ENCODE measurements at places on chromosomes 5 and 9.

DNA sequence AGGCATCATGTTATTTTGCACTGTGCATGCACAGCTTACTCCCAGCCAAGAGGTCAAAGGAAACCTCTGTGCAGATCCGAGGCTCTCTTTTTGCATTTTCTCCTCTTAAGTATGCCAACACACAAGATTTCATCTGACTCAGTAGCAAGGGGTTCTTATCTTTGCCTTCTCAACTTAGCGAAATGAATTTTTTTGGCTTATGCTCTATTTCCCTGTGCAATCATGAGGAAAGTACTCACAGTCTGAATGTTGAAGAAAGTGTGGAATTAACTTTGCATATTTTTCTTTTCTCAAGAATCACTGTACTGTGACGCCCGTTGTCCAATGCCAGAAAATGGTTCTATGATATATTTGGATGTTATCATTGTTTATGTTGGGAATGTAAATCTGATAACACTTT is 173.5 kb upstream of the FBXL7 start:
- no peak for DNase-seq

GRCh38 chr9:108069991-108070390 is 580.4 kb upstream of the KLF4 start:
- DNase-seq, result no peak

GRCh38 chr9:69207503-69207902 is 33.4 kb downstream of the TJP2 start:
- DNase-seq, result no peak

GRCh38 chr5:64869419-64869818 is 100.7 kb downstream of the CWC27 start:
- DNase-seq, result no peak

DNA sequence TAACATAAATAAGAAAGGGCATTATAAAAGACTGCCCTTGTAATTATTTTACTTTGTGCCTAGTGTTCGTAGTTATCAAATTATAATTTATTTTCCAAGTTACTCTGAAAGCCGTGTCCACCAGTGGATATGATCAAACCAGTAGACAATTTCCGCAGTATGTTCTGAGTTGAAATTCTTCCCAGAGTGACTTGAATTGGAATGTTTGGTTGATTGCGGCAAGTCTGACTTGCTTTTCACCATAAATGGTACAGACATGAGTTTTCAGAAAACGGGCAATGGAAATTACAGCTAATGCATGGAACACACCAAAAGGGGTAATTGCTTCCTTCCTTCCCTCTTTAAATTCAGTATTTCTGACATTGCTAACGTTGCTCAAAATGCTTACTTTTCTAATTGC is 56.6 kb downstream of the CHSY3 start:
- no peak for DNase-seq

GRCh38 chr5:116371431-116371830 is 203.2 kb downstream of the SEMA6A start:
- no peak for DNase-seq

DNA sequence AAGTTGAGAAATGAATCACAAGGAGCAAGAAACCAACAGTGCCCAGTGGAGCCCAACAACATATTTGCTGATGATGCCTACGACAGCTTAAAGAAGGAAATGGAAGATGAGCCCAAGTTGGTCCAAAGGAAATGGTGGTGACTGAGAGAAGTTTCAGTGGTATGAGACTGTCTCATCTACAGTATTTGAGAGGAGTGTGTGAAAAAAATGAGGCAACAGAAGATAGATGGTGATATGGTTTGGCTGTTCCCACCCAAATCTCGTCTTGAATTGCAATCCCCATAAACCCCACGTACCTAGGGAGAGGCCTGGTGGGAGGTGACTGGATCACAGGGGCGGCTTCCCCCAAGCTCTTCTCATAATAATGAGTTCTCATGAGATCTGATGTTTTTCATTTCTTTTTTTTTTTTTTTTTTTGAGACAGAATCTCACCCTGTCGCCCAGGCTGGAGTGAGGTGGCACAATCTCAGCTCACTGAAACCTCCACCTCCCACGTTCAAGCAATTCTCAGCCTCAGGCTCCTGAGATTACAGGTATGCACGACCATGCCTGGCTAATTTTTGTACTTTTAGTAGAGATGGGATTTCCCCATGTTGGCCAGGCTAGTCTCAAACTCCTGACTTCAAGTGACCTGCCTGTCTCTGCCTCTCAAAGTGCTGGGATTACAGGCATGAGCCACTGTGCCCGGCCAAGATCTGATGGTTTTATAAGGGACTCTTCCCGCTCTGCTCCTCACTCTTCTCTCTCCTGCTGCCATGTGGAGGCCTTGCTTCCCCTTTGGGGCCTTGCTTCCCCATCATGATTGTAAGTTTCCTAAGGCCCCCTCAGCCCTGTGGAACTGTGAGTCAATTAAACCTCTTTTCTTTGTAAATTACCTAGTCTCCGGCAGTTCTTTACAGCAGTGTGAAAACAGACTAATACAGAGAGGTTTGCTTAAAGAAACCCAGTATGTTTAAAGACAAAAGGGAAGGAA is 30.2 kb downstream of the EFCAB9 start:
- no peak for DNase-seq

- no peak for DNase-seq
Measured at GRCh38 chr5:62661126-62661525, 82.5 kb downstream of the LRRC70 start.

- no peak for DNase-seq
Measured at GRCh38 chr5:132258102-132259068, 889 bp downstream of the PDLIM4 start.

DNA sequence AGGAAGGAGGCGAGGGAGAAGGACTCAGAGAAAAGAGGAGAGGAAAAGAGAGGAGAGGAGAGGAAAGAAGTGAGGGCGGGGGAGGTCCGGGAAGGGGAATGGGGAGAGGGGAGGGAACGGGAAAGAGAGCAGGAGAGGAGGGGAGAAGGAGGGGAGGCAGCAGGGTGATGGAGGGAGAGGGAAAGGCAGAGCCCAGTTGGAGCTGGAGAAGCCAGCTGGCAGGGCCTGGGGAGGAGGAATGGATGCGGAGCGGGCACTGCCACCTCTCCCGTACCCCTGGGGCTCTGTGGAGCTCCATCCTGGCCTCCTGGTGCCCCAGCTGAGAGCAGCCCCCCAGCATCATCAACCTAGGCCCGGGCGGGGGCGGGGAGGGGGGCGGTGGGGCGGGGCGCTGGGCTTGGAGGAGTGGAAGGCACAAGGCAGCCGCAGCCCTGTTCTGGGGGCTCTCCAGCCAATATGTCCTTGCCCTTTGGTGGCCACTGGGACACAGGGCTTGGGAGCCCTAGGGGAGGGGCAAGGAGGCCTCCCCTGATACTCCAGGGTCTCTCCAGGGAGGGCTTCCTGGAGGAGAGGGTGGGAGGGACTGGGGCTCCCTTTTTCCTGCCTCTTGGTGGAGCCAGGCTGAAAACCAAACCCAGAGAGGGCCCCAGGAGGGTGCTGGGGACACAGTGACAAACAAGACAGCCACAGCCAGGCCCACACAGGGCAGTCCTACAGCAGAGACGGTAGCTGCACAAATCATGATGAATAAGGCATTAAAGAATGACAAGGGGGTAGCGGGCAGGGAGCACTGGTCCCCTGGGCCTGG is 123.7 kb downstream of the C9orf50 start:
- no peak for DNase-seq

DNA sequence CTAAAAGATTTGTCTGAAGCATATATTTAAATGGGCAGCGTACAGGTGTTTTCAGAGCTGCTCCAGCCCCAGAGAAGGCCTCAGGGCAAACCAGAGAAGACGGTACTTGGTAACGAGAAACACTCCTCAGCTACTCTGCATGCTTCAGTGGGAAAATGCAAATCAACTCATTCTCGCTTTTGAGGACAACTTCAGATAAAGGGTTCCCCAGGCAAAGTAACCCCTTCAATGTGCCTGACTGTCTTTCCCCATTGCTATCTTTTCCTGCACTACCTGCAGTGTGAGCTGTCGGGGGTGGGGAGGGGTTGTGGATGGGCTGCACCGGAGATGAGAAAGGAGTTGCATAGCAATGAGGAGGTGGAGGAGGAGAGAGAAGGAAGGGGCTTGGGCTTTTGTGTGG is 339.7 kb upstream of the CLINT1 start:
- no peak for DNase-seq

- peak; percentile 10 for DNase-seq
Measured at GRCh38 chr9:113918697-113919350, 42.7 kb downstream of the ZNF618 start.

DNA sequence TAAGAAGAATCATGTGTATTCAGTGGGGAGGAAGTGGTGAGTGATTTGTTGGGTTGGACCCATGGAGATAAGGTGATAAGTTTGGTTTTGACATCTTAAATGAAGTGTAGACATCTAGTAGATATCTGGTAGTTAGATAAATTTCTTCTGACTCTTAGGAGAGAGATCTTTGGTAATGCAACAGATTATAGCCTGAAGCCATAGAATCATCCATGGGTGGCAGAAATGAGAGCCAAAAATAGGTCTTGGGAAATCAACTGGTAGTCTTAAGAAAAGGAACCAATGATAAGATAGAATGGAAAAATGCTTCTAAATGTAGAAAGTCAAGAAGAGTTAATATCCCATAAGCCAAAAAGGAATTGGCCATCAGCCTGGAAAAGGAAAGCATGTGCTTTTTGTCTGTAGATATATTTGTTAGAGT is 532.7 kb upstream of the GRAMD2B start:
- DNase-seq, result no peak

GRCh38 chr5:15483351-15484097 is 16.5 kb upstream of the FBXL7 start:
- DNase-seq, result no peak

DNA sequence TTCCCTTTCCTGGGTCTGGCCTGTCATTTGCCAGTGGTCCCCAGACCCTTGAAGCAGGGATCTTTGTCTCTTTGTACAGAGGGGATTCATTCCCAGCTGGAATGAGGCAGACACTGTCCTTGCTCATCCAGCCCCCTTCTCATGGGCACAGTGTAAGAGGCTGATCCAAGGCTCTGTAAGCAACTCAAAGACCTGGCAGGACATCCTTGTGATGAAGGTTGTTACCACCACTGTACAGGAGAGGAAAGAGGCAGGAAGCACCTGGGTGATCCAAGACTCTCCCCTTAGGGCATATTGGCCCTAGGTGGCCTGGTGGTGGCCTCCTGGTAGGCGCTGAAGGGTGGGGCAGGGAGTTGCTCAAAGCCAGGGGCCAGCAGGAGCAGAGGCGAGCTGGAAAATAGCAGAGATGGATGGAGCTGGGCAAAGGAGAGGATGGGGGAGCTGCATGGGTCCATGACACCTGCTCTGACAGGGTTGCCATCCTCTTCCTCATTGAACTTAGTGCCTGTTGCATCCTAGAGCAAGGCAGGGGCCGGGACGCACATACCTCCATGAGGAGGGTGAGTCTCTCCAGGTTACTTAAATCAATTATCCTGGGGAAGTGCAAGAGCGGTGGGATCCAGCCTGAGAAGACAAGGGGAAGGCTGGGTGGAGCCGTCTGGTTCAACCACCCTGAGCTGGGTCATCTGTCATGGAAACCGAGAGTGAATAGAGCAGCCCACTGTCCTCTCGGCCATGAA is 9.8 kb upstream of the GADD45G start:
- DNase-seq, result no peak

DNA sequence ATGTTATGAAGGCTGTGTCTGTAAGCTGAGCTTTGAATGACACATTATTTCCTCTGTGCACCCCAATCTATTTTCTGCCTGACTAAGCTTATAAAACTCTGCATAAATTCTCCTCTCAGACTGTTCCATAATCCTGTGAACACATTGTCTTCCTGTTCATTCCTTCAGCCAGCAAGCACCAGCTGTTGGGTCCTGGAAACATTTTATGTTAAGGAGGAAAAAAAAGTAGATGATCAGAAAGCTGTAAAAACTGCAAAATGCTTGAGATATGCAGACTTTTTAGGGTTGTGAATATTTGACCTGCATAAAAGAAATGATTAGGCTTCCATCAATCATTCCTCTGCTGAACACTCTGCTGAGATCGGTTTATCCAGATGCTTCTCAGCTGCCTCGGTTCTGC is 1246.0 kb upstream of the DMAC1 start:
- no peak for DNase-seq

DNA sequence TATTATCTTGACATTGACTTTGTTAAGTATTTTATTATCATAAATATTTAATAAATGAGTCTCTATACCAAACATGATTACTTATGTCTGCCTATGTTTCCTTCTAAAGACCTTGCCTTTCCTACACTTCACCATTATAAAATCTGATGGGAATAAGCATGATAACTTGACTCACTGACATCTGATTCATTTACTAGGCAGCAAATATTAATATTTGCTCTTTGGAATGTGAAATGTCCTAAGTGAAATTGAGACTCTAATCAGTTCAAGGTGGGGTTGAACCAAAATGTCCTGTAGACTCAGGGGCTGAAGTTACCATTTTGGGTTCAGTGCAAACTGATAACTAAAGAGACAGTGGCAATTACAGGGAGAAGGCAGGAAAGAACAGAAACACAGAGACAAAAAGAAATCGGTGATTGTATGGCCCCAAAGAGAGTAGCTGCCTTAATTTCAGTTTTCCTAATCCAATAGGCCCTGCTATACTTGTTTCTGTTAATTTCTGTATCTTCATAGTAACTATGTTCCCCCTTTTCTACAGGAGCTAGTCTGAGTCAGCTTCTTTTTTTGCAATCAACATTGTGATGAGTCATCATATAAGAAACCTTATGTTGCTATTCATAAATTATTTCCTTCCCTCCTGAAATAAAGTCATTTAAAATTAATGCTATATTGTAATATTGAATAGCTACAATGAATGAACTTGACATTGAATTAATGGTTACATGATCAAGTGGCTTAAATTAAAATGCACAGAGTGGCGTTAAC is 296.8 kb downstream of the PDE4D start:
- DNase-seq, result no peak
